ENCODE measurements at places on chromosomes 12 and 14.
A peak's percentile ranks its signal among the peaks of the same experiment; 100 is the strongest.

DNA sequence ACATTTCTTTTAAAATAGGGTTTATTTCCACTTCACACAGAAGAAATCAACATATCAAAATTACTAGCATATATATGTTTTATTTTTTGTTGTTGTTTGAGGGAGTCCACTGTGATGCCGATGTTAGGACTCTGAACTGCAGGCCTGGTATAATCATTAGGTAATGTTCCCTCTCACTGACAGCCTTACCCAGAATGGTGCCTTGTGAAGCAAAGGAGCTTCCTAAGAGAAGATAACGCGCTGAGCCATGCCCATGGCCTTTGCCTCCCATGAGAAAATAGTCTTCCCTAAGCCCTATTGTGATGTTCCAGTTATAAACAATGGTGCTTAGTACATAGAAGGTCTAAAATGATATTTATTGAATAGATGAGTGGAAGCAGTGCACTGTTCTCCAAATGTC lies 12.0 kb downstream of the GNG2 start:
- peak overlapping the region; percentile 89 for H3K27ac ChIP-seq
- no peak overlapping the region for H3K4me3 ChIP-seq
- peaks cover 47% of the 10 kb centered on the region for H3K4me1 ChIP-seq
- peaks cover 37% of the 10 kb centered on the region for H3K36me3 ChIP-seq
- no peak for DNase-seq

DNA sequence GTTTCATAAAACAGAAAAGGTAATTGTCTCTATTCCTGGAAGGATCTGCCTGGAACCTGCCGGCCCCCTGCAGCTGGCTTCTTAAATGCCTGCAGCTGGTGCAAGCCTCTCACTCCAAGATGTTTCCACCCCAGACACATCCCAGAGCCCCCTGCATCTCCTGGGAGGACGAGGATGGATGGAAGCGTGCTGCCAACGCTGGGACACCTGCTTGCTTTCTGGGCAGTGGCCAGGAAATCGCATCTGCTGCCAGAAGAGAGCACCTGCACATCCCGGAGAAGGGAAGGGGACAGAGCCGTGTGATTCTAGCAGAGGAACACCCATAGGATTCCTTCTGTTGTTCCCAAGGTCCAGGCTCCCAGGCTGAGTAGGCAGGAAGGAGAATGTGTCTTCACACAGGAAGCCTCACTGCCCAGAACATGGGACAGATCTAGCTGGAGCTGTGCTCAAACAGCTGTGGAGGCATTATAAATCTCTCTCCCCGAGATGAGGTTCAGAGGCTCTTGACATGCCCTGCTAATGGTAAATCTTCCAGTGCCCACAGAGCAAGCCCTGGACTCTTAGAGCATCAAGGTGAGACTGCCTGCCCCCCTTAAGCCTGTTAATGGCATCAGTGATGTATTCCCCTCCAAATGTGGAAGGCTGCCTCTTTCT lies 138.8 kb upstream of the MAP1LC3B2 start:
- H3K4me3 ChIP-seq = no peak overlapping the region
- H3K36me3 ChIP-seq = no peaks in the 10 kb centered on the region
- peaks cover 6% of the 10 kb centered on the region for H3K4me1 ChIP-seq
- DNase-seq = no peak
- H3K27me3 ChIP-seq = no peaks in the 10 kb centered on the region

DNA sequence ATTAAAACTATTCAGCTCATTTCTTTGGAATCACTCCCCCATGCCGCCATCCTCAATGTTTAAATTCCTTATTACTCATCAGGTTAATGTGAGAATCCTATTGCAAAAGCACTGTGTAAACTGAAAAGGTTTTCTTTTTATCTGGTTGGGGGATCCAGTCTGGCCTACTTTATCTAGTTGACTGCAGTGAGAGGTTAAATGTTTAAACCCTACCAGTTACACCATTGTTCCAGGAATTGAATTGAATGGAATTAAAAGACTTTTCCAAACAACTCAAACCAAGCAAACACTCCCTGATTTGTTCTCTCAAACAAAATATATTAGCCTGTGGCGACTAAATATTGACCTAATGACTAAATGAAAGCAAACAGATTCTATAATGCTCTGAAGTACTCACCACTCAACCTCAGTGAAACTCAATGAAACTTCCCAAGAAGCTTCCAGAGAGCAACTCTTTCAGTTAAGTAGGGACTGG lies 100.5 kb downstream of the VEZT start:
- no peaks in the 10 kb centered on the region for H3K4me1 ChIP-seq
- DNase-seq = no peak
- H3K36me3 ChIP-seq = no peaks in the 10 kb centered on the region
- no peak overlapping the region for H3K27ac ChIP-seq

DNA sequence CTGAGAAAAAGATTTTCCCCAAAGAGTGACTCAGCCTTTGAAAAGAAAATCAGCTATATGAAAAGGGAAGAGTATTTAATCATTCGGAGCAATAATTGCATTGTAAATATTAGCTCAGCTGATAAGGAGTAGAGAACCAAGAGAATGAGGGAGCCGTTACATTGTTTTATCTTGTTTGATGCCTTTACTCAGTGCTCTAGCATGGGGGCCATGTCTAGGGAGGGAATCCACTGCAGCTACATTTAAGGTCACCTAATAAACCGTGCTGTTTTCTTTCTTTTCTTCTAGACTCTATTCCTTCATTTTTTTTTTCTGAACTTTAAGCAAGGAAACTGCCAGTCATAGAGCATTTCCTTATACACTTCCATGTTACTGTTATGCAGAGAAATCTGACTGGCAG lies 447.0 kb downstream of the DIO2 start:
- no peaks in the 10 kb centered on the region for H3K36me3 ChIP-seq
- no peak overlapping the region for H3K27ac ChIP-seq
- no peaks in the 10 kb centered on the region for H3K4me1 ChIP-seq
- no peaks in the 10 kb centered on the region for H3K27me3 ChIP-seq

GRCh38 chr14:92717571-92718042 lies 30.8 kb downstream of the LGMN start:
- H3K36me3 ChIP-seq = peaks cover 18% of the 10 kb centered on the region
- DNase-seq = no peak
- no peak overlapping the region for H3K27ac ChIP-seq
- H3K27me3 ChIP-seq = no peaks in the 10 kb centered on the region

GRCh38 chr12:121238604-121239350 lies 28.8 kb downstream of the P2RX4 start:
- peaks cover 29% of the 10 kb centered on the region for H3K36me3 ChIP-seq
- peak overlapping the region; percentile 50 for H3K27ac ChIP-seq
- peaks cover 30% of the 10 kb centered on the region for H3K4me1 ChIP-seq
- H3K27me3 ChIP-seq = no peaks in the 10 kb centered on the region
- DNase-seq = no peak
- no peak overlapping the region for H3K4me3 ChIP-seq

DNA sequence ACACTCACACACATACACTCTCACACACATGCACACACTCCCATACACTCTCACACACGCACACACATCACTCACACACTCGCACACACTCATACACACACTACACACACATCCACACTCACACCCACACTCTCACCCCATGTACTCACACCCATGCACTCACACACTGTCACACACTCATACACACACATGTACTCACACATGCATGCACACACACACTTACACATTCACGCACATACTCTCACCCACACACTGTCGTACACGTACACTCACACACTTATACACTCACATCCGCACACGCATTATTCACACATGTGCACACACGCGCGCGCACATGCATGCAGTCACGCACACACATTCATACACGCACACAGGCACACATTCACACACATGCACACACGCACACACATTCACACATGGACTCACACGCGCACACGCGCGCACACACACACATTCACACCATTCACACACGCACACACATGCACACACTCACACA lies 3.9 kb upstream of the GPR162 start:
- no peak overlapping the region for H3K4me3 ChIP-seq
- no peak for DNase-seq
- peaks cover 21% of the 10 kb centered on the region for H3K4me1 ChIP-seq
- H3K27me3 ChIP-seq = peaks cover 20% of the 10 kb centered on the region

DNA sequence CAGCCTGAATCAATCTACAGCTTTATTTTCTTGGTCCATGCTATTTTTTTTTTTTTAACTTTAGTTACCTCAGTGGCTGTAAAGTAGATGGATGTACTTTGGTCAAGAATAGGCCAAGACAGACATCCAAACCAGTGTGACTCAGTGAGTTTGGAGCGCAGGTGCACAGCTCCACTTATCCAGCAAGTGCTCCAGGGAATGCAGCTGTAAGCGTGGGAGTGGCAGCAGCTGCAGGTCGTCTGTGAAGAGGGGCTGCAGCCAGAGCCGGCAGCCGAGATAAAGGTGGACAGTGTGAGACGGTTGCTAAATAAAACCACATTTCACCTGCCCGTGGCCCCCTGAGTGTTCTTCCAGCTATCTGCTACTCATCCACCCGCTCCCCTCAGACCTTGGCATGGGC lies 1018.7 kb downstream of the AACS start:
- no peak for DNase-seq
- H3K4me3 ChIP-seq = no peak overlapping the region
- H3K27me3 ChIP-seq = no peaks in the 10 kb centered on the region
- no peaks in the 10 kb centered on the region for H3K36me3 ChIP-seq
- no peaks in the 10 kb centered on the region for H3K4me1 ChIP-seq

GRCh38 chr14:92549859-92550230 lies 36.3 kb downstream of the RIN3 start:
- no peak overlapping the region for H3K27ac ChIP-seq
- H3K4me3 ChIP-seq = no peak overlapping the region
- H3K36me3 ChIP-seq = no peaks in the 10 kb centered on the region
- peaks cover 7% of the 10 kb centered on the region for H3K27me3 ChIP-seq
- H3K4me1 ChIP-seq = peaks cover 31% of the 10 kb centered on the region
- no peak for DNase-seq

DNA sequence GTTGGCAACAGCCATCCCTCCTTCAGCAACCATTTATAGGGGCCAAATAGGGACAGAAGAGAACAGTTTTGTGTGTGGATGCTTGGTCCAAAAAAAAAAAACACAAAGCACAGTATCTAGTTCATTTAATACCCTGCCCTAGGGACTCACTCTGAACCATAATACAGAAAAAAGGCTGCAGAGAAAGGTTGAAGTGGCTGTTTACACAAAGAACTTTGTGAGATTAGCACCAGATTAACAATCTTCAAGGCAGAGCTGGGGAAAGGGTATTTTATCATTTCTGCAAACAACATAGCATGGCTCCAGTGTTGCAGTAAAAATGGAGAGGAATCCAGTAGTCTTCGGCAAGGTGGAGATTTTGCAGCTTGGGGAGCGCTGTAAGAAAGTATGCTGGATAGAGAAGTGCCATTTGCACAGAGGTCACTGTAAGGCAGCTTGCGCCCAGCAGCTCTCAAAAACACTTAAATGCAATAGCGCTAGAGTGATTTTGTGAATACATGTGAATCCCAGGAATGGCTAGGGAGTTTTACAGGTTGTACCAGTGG lies 124.2 kb upstream of the PLEKHA5 start:
- H3K27me3 ChIP-seq = no peaks in the 10 kb centered on the region
- DNase-seq = no peak
- H3K27ac ChIP-seq = no peak overlapping the region
- no peaks in the 10 kb centered on the region for H3K36me3 ChIP-seq

GRCh38 chr12:20474443-20474842 lies 106.1 kb downstream of the PDE3A start:
- H3K27me3 ChIP-seq = no peaks in the 10 kb centered on the region
- H3K36me3 ChIP-seq = no peaks in the 10 kb centered on the region
- no peak overlapping the region for H3K4me3 ChIP-seq

DNA sequence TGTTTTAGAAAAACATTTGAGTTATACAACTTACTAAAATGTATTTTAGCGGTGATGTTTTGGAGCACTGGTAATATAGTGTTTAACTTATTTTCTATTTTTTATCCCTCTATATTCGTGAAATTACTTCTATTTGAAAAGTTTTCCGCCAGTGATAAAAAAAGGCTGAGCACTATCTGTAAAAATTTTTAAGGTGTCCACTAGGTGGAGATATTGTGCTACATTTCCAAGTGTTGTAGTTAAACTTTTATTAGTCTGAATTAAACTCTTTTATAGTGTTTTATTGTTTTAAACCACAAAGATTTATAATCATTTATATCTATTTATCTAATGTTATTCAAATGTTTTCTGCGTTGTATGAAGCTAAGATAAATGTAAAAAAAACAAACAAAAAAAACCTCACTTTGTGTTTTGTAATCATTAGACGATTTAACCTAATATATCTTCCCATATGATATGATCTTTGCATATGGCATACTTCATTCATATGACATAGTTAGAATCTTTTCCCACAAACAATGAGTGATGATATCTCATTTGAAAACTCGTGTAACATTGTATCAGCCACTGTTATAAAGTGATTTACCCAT lies 11.8 kb downstream of the ALG10B start:
- H3K27me3 ChIP-seq = no peaks in the 10 kb centered on the region
- H3K4me3 ChIP-seq = no peak overlapping the region
- H3K4me1 ChIP-seq = peaks cover 1% of the 10 kb centered on the region
- no peak overlapping the region for H3K27ac ChIP-seq
- peaks cover 4% of the 10 kb centered on the region for H3K36me3 ChIP-seq
- DNase-seq = no peak

DNA sequence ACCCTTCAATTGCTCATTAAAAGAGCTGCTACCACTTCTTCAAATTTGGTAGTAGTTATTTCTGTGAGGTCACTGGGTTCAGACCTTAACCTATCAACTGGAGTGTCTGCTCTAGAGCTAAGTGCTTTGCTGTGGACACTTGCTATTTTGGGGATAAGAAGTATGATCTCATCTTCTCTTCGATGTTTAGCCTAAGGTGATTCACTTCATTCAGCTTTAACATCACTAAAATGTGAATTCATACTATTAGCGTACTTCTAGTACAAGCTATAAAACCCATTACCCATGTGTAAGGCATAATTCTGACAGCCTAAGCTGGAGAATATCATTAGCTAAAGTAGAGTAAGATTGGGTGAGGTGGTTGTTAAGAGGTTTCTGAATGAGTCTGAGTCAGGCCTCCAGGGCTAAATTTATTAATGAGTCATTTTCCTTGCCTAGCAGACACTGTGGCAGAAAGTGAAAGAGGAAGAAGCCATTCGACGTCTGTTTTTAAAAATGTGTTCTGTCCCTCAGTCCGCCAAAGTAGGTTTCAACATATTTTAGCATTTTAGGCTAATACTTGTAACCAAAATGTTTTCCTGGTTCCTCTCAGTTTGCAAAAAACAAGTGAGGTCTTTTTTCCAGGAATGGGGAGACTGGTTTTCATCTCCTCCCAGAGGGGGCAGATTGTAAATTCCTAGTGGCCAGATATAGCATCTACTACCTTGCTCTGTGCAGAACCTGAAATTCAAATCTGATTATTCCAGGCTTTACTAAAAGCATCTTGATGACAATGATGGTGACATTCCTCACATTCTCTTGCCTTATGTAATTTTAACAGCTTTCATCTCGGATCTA lies 103.6 kb downstream of the SSPN start:
- H3K4me1 ChIP-seq = peaks cover 34% of the 10 kb centered on the region
- peak overlapping the region; percentile 63 for H3K4me3 ChIP-seq
- no peak for DNase-seq
- no peaks in the 10 kb centered on the region for H3K27me3 ChIP-seq

- no peaks in the 10 kb centered on the region for H3K36me3 ChIP-seq
- peaks cover 7% of the 10 kb centered on the region for H3K27me3 ChIP-seq
- H3K4me1 ChIP-seq = no peaks in the 10 kb centered on the region
- no peak overlapping the region for H3K27ac ChIP-seq
Observed at GRCh38 chr12:40946612-40947194, 241.4 kb upstream of the PDZRN4 start.

- no peak overlapping the region for H3K27ac ChIP-seq
- no peak for DNase-seq
- no peaks in the 10 kb centered on the region for H3K4me1 ChIP-seq
- H3K27me3 ChIP-seq = peaks cover 13% of the 10 kb centered on the region
Observed at GRCh38 chr12:106647793-106648514, 65.2 kb downstream of the RFX4 start.

Data from activated B cell treated with CpG ODN at 0.5 μM for 24 hours (primary cell).